Nephron progenitor cell (in vitro differentiated cells): ENCODE measurements at places on chromosomes 16 and 17.

DNA sequence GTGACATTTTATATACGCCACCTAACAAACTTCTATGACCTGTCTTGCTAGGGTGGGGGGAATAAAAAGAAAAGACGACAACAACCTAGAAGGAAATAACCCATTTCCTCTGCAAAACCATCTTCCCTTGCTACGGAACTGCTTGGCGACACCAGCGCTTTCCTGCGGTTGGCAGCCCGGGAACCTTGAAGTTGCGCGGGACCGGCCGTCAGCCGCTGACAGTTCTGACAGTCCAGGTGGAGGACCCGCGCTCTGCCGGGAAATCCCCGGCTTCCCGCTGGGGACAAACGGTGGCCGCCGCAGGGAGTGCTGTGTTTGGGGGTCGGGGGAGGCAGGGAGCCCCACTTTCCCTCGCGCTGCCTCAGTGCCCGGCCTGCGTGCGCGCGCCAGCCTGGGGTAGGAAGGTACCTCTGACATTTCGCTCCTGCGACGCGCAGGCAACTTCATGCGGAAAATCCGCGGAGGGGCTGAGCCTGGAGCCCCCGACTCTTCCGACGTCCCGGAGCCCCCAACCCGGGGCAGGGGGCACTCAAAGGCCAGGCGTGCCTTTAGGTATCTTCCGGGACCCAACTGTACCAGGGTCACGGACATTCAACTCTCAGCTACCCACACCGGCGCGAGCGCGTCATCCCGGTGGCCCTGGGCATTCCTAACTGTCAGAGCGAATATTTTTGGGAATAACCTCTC lies 516 bp downstream of the SLC16A6 start:
- H3K4me1 ChIP-seq: peaks cover 29% of the 10 kb centered on the region
- peaks cover 81% of the 10 kb centered on the region for H3K27me3 ChIP-seq
- no peaks in the 10 kb centered on the region for H3K36me3 ChIP-seq
- H3K4me3 ChIP-seq: peak overlapping the region; percentile 91

- no peak overlapping the region for H3K27ac ChIP-seq
Observed at GRCh38 chr16:30369091-30369937, 980 bp downstream of the TBC1D10B start.

DNA sequence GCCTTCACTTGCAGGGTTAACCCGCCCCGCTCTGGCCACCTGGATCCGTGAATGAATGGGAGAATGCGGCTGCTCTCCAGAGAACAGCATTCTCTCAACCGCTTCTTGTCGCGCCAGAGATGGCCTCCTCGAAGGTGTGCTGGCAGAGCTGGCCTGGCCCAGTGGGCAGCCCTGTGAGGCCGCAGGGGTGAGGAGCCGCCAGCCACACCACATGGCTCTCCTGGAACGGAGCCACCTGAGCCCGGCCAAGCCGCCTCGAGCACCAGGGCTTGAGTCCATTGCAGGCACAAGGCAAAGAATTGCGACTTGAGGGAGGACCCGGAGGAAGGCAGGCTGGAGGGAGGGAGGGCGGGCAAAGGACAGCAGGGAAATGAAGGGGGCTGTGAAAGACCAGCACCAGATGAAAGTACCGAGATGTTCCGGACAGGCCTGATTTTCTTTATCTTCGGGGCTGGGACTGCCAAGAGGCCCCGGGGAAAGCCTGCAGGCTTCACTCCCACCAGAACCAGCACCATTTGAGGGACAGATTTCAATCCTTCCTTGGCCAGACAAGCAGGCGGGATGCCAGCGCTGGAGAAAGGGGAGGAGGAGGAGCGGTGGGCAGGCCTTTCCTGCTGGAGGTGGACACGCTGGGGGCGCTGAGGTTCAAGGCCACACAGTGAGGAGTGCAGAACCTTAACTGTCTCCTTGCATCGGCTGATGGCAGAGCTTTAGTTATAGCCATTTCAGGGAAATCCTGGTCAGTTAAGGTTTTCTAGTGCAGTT lies 69.4 kb downstream of the MRC2 start:
- H3K4me3 ChIP-seq: no peak overlapping the region
- peaks cover 6% of the 10 kb centered on the region for H3K27me3 ChIP-seq
- H3K36me3 ChIP-seq: no peaks in the 10 kb centered on the region
- peaks cover 44% of the 10 kb centered on the region for H3K4me1 ChIP-seq
- no peak for DNase-seq

DNA sequence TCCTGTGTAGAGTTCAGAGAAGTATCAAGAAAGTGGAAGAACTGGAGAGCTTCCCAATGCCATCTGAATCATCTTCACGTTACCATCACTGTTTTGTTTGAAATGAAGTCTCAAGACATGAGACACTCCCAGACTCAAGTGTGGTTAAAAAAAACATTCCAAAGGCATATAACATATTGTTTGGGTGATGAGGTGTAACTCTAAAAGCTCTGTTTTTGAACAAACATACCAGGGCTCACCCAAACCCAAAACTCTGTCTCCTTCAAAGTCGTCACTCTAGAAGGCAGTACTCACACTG lies 6.3 kb upstream of the ZCCHC14 start:
- no peak for DNase-seq
- H3K36me3 ChIP-seq: no peaks in the 10 kb centered on the region
- no peak overlapping the region for H3K4me3 ChIP-seq
- no peak overlapping the region for H3K27ac ChIP-seq

DNA sequence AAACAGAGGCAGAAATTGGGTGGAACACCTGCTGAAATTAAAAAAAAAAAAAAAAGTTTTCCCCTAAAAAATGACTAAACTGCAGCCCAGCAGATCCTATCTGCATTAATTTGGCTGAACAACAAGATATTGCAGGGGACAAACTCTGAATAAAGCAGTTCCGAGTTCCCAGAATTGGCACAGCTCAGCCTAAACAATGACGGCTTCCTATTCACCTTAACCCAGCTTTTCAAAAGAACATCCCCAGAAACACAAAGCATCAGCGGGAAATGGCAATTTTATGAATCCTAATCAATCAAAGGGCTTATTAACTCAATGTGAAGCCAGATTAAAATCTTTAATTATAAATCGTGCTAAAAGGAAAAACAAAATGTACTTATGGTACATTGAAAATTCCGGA lies 497.8 kb upstream of the ZFHX3 start:
- no peaks in the 10 kb centered on the region for H3K36me3 ChIP-seq
- peaks cover 10% of the 10 kb centered on the region for H3K27me3 ChIP-seq
- H3K4me3 ChIP-seq: no peak overlapping the region
- H3K4me1 ChIP-seq: peaks cover 73% of the 10 kb centered on the region
- no peak overlapping the region for H3K27ac ChIP-seq

- H3K27me3 ChIP-seq: peaks cover 37% of the 10 kb centered on the region
- H3K4me1 ChIP-seq: no peaks in the 10 kb centered on the region
- DNase-seq: no peak
- no peak overlapping the region for H3K4me3 ChIP-seq
Observed at GRCh38 chr17:45851464-45851863, 6.8 kb downstream of the SPPL2C start.

DNA sequence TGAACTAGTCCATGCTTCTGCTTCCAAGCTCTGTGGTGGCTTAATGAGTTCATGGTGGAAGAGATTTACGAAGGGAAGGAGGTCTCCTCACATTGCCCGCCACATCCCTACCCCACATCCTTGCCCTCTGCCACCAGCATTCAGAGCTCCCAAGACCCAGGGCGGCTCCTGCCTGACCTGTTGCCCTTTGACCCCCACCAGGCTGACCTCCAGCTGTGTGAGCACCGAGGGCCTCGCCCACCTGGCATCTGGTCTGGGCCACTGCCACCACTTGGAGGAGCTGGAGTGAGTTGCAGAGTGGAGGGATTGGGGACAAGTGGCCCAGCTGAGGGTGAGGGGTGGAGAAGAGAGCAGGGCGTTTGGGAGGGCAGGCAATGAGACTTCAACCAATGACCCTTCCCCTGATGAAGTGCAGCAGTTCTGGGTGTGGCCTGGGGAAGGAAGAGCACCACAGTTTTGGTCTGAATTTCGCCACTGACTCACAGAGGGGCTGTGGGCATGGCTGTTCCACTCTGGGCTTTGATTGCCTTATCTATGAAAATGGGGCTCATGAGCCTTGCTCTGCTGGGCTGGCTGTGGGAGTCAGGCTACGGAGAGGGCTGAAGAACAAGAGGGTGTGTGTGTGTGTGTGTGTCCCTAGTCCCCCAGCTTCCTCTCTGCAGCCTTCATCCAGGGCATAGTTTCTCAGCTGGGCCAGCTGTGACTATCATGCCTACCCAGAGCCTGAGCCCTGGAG lies 22.6 kb upstream of the CPNE2 start:
- H3K27ac ChIP-seq: no peak overlapping the region
- H3K36me3 ChIP-seq: no peaks in the 10 kb centered on the region
- H3K4me1 ChIP-seq: peaks cover 11% of the 10 kb centered on the region
- no peak overlapping the region for H3K4me3 ChIP-seq
- H3K27me3 ChIP-seq: peaks cover 26% of the 10 kb centered on the region

DNA sequence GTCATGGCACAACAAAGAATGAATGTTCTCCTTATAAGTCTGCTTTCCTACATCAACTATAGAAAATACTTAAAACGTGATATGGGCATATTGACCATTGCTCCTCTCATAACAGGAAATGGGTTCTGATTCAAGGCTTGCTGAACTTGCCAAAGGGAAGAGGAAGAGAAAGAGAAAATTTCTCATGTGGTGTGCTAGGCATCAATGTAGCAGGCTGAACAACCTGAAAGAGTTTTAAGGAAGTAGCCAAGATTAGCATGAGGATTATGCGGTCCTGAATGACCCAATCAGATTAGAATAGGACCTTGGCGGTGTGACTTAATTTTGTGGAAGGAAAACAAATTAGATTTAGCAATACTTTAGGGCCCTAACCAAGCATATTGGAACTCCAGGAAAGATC lies 617.7 kb upstream of the CDH11 start:
- H3K4me3 ChIP-seq: no peak overlapping the region
- no peaks in the 10 kb centered on the region for H3K36me3 ChIP-seq
- no peak overlapping the region for H3K27ac ChIP-seq
- H3K27me3 ChIP-seq: peaks cover 3% of the 10 kb centered on the region
- H3K4me1 ChIP-seq: peaks cover 35% of the 10 kb centered on the region

- DNase-seq: no peak
- H3K4me1 ChIP-seq: no peaks in the 10 kb centered on the region
- peaks cover 2% of the 10 kb centered on the region for H3K27me3 ChIP-seq
- no peak overlapping the region for H3K4me3 ChIP-seq
Observed at GRCh38 chr16:26542198-26542597, 524.5 kb upstream of the C16orf82 start.

DNA sequence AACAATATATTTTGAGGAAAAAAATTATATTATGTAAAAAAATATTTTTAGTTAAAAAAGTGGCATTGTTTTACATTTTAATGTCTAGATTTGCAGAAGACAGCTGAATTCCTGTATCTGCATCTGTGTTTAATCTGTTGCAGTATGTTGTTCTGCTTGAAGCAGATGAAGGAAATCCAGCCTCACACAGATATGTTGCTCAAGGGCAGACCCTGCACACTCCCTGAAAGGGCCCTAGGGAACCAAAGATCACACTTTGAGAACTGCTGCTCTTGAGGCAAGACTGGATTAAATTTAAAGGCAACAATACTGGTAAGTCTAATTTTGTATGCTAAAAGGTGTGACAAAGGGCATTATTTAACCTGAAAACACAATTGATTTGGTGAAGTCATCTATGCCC lies 16.4 kb upstream of the SLC6A4 start:
- H3K4me3 ChIP-seq: no peak overlapping the region
- peaks cover 43% of the 10 kb centered on the region for H3K36me3 ChIP-seq
- no peak overlapping the region for H3K27ac ChIP-seq
- H3K27me3 ChIP-seq: no peaks in the 10 kb centered on the region
- H3K4me1 ChIP-seq: peaks cover 13% of the 10 kb centered on the region

GRCh38 chr16:78251115-78251514 lies 151.7 kb downstream of the WWOX start:
- no peak for DNase-seq
- peaks cover 8% of the 10 kb centered on the region for H3K36me3 ChIP-seq
- H3K4me3 ChIP-seq: no peak overlapping the region
- peak overlapping the region; percentile 4 for H3K27ac ChIP-seq
- peaks cover 74% of the 10 kb centered on the region for H3K4me1 ChIP-seq

GRCh38 chr16:81784072-81784795 lies 5.1 kb downstream of the PLCG2 start:
- peak overlapping the region; percentile 50 for H3K27ac ChIP-seq
- H3K36me3 ChIP-seq: peaks cover 7% of the 10 kb centered on the region
- peaks cover 54% of the 10 kb centered on the region for H3K4me1 ChIP-seq
- peak overlapping the region; percentile 13 for H3K4me3 ChIP-seq

GRCh38 chr17:81833921-81834830 lies 674 bp downstream of the PPP1R27 start:
- H3K4me3 ChIP-seq: peak overlapping the region; percentile 84
- no peaks in the 10 kb centered on the region for H3K36me3 ChIP-seq
- H3K27me3 ChIP-seq: peaks cover 7% of the 10 kb centered on the region
- H3K4me1 ChIP-seq: peaks cover 61% of the 10 kb centered on the region

GRCh38 chr16:84630446-84631152 lies 12.7 kb upstream of the COTL1 start:
- peaks cover 22% of the 10 kb centered on the region for H3K4me1 ChIP-seq
- no peaks in the 10 kb centered on the region for H3K36me3 ChIP-seq
- H3K27me3 ChIP-seq: peaks cover 27% of the 10 kb centered on the region

GRCh38 chr16:4795181-4795827 lies at the start of gene SMIM22:
SMIM22 (plus strand) TSS chr16:4795369; CDS start chr16:4795735, 366 bp downstream.
- DNase-seq: no peak
- H3K4me1 ChIP-seq: peaks cover 2% of the 10 kb centered on the region
- H3K27me3 ChIP-seq: peaks cover 11% of the 10 kb centered on the region
- H3K4me3 ChIP-seq: no peak within 1 kb of the TSS
- no peak within 1 kb of the TSS for H3K27ac ChIP-seq
- no peaks in the 10 kb centered on the region for H3K36me3 ChIP-seq

DNA sequence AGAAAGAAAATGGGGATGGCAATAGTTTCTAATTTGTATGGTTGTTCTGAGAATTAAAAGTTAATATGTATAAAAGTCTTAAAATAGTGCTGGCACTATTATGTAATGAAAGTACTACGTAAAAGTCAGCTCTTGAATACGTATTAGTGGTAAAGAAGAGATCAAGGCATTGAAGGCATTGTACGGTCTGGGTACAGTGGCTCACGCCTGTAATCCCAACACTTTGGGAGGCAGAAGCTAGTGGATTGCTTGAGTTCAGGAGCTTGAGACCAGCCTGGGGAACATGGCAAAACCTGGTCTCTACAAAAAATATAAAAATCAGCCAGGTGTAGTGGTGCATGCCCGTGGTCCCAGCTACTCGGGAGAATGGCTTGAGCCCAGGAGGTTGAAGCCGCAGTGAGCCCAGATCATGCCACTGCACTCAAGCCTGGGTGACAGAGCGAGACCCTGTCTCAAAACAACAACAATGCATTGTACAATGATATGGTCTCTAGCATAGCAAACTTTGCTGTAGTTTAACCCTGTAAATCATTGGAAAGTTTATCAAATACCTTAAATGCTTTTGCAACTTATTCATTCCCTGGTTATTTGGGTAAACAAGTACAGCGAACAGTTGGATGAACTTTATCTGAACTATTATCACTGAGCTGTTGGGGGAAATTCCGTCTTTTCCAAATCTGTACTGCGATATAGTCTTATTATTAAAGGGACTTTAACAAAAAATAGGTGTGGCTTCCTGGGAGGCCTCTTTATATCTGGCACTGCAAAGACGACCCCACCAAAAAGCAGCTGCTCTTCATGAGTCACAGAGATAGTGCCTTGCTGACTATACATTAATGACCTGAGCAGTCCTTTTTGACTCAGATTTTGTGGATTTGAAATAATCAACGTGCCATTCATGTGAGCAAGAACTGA lies 73.6 kb downstream of the GPRC5B start:
- peaks cover 30% of the 10 kb centered on the region for H3K36me3 ChIP-seq
- DNase-seq: no peak
- H3K4me1 ChIP-seq: no peaks in the 10 kb centered on the region
- H3K4me3 ChIP-seq: no peak overlapping the region
- no peak overlapping the region for H3K27ac ChIP-seq
- peaks cover under 1% of the 10 kb centered on the region for H3K27me3 ChIP-seq

- no peak overlapping the region for H3K4me3 ChIP-seq
- no peak overlapping the region for H3K27ac ChIP-seq
- no peak for DNase-seq
Observed at GRCh38 chr16:247027-247426, 12.4 kb downstream of the FAM234A start.
